Diencephalon (tissue), 1 donor: ENCODE measurements at places on chromosomes 13 and 19. TPM values are rescaled to one million over a fixed set of nuclear protein-coding genes. Genes with fewer than 3 reads are reported as not detected.

The RELB gene
- total RNA-seq = 1.2 TPM

The CILP2 gene
- 1.8 TPM for total RNA-seq

The MBD3L1 gene
- not detected for total RNA-seq

The OR4F17 gene
- not detected for total RNA-seq

The METTL21C gene
- total RNA-seq = 0.69 TPM

The DHDH gene
- total RNA-seq = 2.3 TPM

The FCER2 gene
- total RNA-seq = 0.46 TPM

The CACNA1A gene
- 53.7 TPM for total RNA-seq

The ZNF560 gene
- 0.46 TPM for total RNA-seq

The WDR88 gene
- total RNA-seq = not detected

The HCST gene
- 0.92 TPM for total RNA-seq

The NOVA2 gene
- 15.9 TPM for total RNA-seq

The MADCAM1 gene
- total RNA-seq = 2.8 TPM
